Activated gamma-delta T cell treated with Interleukin-2 at 50 U/mL for 16 hours (primary cell): ENCODE measurements at places on chromosomes 3 and 15.

- no peak for DNase-seq
These were observed 9.6 kb upstream of the LAMP3 start for GRCh38 chr3:183172051-183172639.

DNA sequence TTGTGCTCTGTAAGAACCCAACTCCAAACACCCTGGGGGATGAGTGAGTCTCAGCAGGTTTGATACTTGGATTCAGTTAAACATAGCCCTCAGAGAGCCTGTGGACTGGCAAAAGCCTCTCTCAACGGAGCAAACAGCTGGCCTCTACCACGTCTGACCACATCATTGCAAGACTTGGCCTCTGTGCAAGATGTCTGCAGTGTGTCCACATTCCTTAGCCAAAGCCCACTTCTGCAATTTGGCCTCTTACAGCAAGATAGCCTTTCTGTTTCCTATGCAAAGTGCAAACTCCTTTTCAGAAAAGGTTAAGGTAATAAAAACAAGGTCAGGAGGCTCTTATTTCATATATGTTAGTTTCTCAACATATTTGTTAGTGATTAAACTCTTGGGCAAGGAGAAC lies 27.9 kb downstream of the FBN1 start:
- DNase-seq, result no peak

GRCh38 chr3:4284865-4285264 lies 18.3 kb upstream of the SETMAR start:
- DNase-seq, result no peak

GRCh38 chr3:188284455-188285212 lies 130.7 kb downstream of the LPP start:
- no peak for DNase-seq

- DNase-seq, result no peak
These were observed 18.6 kb downstream of the RFTN1 start for GRCh38 chr3:16494814-16495431.

DNA sequence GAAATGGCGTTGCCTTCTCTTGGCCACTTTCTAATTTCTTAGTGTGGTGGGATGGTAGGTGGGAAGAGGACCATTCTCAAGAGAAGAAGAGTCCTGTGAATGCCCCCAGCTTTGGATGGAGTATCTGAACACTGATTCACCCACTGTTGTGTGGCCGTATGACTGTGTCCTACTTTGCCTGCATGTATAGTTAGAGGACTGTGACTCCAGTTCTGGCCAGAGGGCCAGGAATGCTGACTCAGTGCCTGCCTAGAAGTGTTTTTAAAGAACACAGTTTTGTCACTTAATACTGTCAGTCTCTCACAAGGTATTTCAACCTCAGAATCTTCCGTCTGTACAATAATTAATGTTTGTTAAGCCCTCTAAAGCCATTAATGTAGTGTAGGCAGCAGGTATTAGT lies 2.1 kb downstream of the SEC61A1 start:
- no peak for DNase-seq

GRCh38 chr3:107882881-107883280 lies 207.9 kb downstream of the CD47 start:
- DNase-seq, result no peak

- DNase-seq, result no peak
These were observed 63.6 kb upstream of the SNTN start for GRCh38 chr3:63588895-63589294.

GRCh38 chr3:10845001-10845761 lies 29.2 kb downstream of the SLC6A11 start:
- DNase-seq, result no peak

GRCh38 chr15:89399238-89400115 lies 64.9 kb upstream of the POLG start:
- no peak for DNase-seq

DNA sequence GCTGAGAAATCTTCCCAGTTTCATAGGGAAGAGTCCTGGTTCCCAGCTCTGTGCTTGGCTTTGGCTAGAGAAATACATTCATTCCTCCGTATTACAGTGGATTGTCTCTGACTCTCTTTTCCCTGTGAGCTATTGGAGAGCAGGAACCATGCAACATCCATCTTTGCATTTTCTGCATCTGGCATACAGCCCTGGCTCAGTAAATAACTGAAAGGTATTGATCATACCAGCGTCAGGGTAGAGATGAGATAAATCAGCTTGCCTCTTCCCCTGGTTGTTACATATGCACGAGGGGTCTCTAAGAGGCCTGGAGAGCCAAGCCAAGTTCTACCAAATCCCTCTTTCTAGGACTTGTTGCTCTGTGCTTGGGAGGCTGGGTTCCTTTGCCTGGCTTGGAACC lies 35.2 kb downstream of the FOXB1 start:
- no peak for DNase-seq

GRCh38 chr3:151400341-151400740 lies 15.8 kb upstream of the P2RY12 start:
- no peak for DNase-seq

DNA sequence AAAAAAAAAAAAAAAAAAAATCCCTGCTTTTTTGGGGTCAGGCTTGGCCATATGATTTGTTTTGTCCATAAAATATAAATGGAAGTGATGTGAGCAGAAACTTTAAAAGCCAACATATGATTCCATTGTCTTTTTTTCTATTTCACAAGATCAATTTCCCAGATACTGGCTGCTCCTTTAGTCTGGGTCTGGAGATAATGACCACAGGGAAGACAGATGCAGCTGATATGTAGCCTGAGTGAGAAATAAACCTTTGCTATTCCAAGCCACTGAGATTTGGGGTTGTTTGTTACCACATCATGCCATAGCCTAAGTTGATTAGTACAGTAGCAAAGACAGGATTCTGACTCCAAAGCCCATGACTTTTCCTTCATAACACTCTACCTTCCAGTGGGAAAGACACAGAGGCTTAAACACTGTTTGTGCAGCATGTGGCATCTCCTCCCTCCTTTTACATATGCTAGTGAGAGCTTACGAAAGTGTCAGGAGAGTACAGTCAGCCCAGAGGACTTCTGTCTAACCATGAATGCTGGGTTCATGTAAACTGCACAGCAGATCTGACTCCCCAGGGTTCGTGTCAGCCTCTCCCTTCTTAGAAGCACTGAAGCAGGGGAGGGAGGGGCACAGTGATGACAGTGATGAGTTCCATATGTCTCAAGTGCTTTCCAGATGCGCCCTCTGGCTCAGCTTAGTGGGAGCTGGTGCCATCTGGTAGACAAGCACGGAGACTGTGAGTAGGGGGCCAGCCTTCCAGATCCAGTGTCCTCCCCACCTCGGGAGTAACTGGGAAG lies 36.7 kb upstream of the SLC7A14 start:
- DNase-seq, result no peak

GRCh38 chr15:76340803-76341365 lies 4.3 kb downstream of the ISL2 start:
- DNase-seq, result no peak

DNA sequence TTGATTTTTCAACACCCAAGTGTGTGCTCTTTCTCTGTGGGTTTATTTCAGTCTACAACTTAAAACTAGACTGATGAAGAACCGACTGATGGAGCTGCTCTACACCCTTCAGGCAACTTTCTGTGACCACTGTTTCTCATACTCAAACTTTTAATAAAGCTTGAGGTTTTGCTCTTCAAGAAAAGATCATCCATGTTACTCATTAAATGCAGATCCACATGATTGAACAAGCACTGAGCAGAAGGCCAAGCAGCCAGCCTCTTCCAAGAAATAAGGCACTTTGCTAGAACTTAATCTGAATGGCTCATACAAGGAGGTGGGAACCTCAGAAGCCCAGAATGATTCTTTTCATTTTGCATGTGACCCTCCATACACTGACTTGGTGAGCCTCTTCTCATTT lies 8.7 kb downstream of the SLC27A2 start:
- DNase-seq, result no peak

DNA sequence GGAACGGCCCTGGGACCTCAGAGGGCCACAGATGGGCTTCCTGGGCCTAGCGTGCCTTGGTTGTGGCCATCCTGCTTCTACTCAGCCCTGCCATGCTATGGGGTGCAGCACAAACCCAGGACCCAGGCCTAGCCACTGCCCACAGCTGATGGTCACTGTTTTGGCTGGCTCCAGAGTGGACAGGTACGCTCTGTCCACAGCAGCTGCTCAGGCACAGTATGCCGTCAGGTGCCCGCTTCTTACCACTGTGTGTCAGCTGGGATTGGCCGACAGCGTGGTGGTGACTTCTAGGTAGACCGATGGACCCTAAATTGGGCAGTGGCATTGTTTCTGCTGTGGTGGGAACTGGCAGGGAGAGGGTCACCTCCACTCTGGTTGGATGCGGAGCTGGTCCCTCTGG lies 47.3 kb downstream of the KLF13 start:
- no peak for DNase-seq

DNA sequence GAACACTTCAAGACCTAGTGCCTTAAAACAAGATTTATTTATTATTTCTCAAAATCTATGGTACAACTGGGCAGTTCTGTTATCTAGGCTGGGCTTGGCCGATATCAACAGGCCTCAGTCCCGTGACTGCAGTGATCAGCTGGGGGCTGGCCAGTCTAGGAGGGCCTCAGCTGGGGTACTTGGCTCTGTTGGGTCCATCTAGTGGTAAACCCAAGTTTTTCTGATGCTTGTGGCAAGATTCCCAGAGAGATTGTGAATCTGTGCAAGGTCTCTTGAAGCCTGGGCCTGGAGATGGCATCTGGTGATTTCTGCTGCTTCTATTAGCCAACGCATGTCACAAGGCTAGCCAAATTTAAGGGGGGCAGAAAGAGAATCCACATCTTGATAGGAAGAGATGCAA lies 482.4 kb upstream of the SGO1 start:
- DNase-seq, result no peak

- no peak for DNase-seq
These were observed 14.7 kb upstream of the RAB6B start for GRCh38 chr3:133910422-133910821.

DNA sequence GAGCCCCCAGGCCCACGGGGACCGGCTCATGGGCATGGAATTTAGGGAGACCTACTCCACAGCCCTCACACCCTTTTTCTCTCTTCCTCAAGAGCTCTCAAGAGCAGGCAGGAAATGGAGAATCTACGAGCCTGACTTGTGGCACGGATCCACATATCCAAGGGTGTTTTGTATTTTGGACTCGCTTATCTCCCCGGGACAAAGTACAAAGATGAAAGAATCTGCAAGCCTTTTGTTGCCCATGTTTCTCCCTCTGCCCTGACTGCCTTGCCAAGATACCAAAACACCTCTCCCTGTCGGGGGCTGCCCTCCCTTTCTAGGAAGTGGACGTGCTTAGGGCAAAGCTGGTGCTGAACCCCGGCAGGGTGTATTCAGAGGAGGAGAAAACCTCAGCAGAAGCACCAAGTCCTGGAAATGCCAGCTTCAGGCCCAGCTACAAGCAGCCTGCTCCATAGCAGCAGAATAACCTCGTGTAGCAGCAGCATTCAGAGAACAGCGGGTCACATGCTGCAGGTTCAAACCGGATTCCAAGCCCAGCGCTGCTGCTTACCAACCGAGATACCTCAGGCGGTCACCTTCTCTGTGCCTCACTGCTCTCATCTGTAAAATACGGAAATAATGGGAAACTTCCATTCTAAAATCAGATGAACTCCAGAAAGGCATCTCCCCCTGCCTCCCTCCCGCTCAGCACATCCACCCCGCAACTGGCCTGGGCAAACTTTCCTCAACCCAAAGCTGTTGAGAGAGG lies 35.2 kb downstream of the DNASE1L3 start:
- no peak for DNase-seq

DNA sequence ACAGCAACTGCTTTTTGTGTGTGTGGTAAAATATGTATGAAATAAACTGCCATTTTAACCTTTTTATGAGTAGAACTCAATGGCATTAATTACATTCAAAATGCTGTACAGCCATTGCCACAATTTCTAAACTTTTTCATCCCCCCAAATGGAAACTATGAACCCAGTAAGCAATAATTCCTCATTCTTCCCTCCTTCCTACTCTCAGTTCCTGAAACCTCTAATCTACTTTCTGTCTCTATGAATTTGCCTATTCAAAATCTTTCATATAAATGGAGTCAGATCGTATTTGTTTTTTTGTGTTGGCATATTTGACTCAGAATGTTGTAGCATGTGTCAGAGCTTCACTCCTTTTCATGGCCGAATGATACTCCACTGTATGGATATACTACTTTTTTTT lies 5.3 kb upstream of the BLM start:
- no peak for DNase-seq
